Activated CD8-positive, alpha-beta T cell treated with anti-CD3 and anti-CD28 coated beads for 36 hours (primary cell): ENCODE measurements at places on chromosomes 12 and 14. TPM values are rescaled to one million over a fixed set of nuclear protein-coding genes. Genes with fewer than 3 reads are reported as not detected.

DNA sequence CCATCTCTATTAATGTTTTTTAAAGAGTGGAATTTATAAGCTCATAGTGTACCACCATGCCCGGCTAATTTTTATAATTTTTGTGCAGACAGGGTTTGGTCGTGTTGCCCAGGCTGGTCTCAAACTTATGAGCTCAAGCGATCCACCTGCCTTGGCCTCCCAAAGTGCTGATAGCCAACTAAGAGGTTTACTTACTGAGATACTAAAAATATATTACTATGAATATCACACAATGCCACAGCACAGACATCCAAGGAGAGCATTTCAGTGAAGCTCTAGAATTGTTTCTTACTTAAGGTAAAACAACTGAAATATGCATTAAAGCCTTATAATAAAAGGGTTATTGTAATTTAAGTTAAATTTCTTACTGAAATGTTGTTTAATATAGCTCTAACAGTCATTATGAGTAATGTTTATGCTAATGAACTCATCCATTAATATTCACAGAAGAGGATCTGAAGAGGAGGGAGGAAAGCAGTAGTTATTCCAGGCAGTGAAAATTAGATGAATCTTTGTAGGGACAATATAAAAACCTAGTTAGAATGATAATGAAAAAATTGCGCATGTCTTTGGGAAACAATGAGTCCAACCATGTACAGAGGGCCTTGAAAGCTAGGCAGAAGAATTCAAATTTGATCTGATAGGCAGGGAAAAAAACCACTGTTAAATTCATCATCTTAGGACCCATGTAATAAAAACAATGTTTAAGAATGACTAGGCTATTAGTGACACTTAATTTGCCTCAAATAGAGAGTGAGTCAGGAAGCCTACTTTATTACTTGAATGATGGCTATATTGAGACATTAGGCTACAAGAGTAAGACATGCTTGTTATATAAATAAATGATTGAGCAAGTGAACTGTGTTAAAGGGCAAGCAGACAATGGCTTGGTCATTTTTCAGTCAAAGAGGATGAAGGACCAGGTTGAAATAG lies 99.2 kb downstream of the SLC41A2 start:
- H3K36me3 ChIP-seq: no peaks in the 10 kb centered on the region
- no peak overlapping the region for H3K4me3 ChIP-seq
- H3K27ac ChIP-seq: no peak overlapping the region
- no peak for DNase-seq
- no peaks in the 10 kb centered on the region for H3K4me1 ChIP-seq

DNA sequence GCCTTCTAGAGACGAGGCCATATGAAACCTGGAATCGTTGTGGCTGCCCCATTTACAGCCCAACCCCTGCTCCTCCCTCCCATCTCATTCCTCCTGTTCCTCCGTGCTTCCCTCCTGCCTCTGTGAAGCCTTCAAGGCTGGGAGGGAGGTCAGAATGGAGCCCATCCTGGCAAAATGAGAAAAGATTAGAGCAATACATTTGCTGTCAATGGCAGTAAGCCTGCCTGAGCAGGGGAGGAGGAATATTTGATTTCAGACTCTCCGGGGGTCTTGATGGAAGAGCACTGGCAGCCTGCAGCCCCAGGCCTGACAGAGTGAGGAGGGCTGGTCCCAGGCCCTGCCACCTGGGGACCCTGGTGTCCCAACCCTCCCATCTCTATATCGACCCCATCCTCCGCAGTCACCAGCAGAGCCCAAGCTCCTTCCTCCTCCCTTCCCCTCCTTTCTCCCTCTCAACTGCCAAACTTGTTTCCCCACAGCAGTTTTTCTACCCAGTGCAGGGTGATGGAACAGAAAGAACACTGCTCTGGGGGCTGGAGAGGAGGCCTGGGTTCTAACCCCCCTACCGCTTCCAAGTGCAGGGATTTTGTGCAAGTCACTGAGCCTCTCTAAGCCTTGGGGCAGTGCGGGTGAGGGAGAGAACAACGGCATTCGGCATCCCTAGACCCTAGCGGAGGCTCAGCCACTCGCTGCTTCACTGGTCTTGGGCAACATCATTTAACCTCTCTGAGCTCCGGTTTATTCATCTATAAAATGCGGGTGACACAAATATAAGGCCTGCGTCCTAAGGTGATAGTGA lies 16.0 kb upstream of the RACGAP1 start:
- peaks cover 2% of the 10 kb centered on the region for H3K27me3 ChIP-seq
- DNase-seq: no peak
- H3K4me3 ChIP-seq: no peak overlapping the region
- H3K4me1 ChIP-seq: peaks cover 20% of the 10 kb centered on the region
- H3K36me3 ChIP-seq: no peaks in the 10 kb centered on the region

DNA sequence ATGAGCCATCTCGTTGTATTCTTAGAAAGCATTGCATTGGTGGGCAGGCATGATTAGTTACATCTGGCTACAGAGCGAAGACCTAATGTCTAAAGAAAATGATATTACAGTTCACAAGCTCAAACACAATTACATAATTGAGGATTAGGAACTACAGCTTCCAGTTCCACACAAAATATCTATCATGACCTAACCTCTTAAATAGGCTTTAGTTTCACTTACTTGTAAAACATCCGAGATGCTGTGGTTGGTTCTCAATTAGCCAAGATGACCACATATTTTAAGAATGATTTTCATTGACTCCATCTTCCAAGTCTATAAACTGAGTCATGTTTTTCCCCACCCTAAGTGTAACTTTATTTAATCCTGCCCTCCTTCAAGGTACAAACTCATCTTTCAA lies 69.5 kb downstream of the LRIG3 start:
- no peaks in the 10 kb centered on the region for H3K4me1 ChIP-seq
- H3K27me3 ChIP-seq: no peaks in the 10 kb centered on the region
- DNase-seq: no peak
- no peak overlapping the region for H3K27ac ChIP-seq
- H3K36me3 ChIP-seq: no peaks in the 10 kb centered on the region

DNA sequence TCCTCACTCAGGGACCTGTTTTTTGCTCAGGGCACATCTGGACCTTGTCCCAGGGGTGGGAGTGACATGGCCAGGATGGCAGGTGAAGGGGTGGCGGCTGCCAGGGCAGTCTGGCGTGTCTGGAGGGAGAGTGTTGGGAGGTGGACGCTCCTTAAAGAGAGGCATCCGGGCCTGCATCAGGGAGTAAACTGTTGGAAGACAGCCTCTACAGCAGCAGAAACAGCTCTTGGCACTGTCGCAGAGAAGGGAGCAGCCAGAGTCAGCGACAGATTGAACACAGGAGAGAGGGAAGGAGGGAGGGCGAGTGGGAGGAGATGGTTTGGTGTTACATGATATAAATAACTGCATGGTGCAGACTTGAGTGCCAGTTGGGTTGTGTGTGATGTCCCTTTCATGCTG lies 52.8 kb downstream of the IGF1 start:
- H3K4me3 ChIP-seq: no peak overlapping the region
- peaks cover 15% of the 10 kb centered on the region for H3K27me3 ChIP-seq
- H3K27ac ChIP-seq: no peak overlapping the region
- no peaks in the 10 kb centered on the region for H3K36me3 ChIP-seq
- no peak for DNase-seq

DNA sequence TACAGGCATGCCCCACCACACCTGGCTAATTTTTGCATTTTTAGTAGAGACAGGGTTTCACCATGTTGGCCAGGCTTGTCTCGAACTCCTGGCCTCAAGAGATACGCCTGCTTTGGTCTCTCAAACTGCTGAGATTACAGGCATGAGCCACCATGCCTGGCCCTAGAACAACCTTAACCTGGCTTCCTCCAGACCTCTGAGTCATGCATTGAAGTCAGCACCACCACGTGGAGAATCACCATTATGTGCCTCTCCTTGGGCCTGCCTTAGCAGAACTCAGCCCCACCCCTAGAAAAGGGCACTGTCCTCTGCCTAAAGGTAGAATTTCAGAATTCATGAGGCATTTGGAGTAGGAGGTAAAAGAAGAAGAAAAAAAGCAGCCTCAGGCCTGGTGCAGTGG lies 49.0 kb downstream of the LIMA1 start:
- no peaks in the 10 kb centered on the region for H3K27me3 ChIP-seq
- no peak overlapping the region for H3K27ac ChIP-seq
- no peak overlapping the region for H3K4me3 ChIP-seq
- no peaks in the 10 kb centered on the region for H3K4me1 ChIP-seq
- DNase-seq: peak; percentile 41

- H3K27ac ChIP-seq: peak overlapping the region; percentile 96
- peak overlapping the region; percentile 77 for H3K4me3 ChIP-seq
- no peaks in the 10 kb centered on the region for H3K27me3 ChIP-seq
- peaks cover 60% of the 10 kb centered on the region for H3K4me1 ChIP-seq
- peaks cover 7% of the 10 kb centered on the region for H3K36me3 ChIP-seq
Measured at GRCh38 chr14:105857826-105858675, 331.7 kb downstream of the TMEM121 start.

DNA sequence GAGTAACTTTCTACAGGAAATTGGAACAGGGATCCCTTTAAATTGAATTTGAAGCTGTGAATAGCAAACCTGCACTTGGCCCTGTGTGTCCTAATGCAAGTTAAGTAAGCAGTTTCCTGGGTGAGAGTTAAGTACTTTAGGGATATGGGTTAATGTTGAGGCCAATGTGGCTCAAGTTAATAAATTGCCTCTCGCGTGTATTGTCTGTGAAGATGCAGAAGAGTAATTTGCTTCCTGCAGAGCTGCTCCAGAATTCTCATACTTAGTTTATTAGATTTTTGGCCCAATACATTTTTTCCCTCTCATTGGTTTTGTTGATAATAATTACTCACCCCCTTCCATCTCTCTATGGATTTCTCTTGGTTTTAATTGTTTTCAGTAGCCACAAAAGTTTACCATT lies 86.5 kb downstream of the SLC25A47 start:
- no peak overlapping the region for H3K27ac ChIP-seq
- H3K4me1 ChIP-seq: peaks cover 32% of the 10 kb centered on the region
- DNase-seq: no peak
- no peak overlapping the region for H3K4me3 ChIP-seq

- H3K27me3 ChIP-seq: peaks cover 6% of the 10 kb centered on the region
- H3K4me3 ChIP-seq: no peak overlapping the region
- H3K4me1 ChIP-seq: peaks cover 8% of the 10 kb centered on the region
- DNase-seq: no peak
- H3K36me3 ChIP-seq: no peaks in the 10 kb centered on the region
- H3K27ac ChIP-seq: no peak overlapping the region
Measured at GRCh38 chr12:32606443-32606842, 72.7 kb upstream of the DNM1L start.

DNA sequence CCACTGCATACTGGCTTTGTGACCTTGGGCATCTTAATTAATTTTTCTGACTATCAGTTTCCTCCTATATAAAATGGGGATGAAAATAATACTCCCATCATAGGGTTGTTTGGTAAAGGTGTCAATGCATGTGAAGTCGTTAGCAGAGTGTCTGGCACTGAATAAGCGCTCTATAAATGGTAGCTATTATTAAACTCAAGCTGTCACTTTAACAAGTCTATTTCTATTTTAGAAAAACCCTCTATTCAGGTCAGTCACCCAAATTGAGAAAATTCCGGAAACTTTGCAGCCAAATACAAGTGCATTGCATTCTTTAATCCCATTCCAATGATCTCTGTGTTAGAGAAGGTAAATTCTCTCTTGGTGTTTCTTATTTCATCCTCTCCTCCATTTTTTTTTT lies 363.1 kb downstream of the SYT1 start:
- no peaks in the 10 kb centered on the region for H3K36me3 ChIP-seq
- no peak for DNase-seq
- no peaks in the 10 kb centered on the region for H3K27me3 ChIP-seq
- H3K4me3 ChIP-seq: no peak overlapping the region
- H3K27ac ChIP-seq: no peak overlapping the region
- no peaks in the 10 kb centered on the region for H3K4me1 ChIP-seq

- no peak overlapping the region for H3K27ac ChIP-seq
- DNase-seq: no peak
- H3K4me3 ChIP-seq: no peak overlapping the region
- H3K27me3 ChIP-seq: no peaks in the 10 kb centered on the region
- no peaks in the 10 kb centered on the region for H3K4me1 ChIP-seq
- no peaks in the 10 kb centered on the region for H3K36me3 ChIP-seq
Measured at GRCh38 chr14:56268039-56268438, 149.8 kb downstream of the PELI2 start.

DNA sequence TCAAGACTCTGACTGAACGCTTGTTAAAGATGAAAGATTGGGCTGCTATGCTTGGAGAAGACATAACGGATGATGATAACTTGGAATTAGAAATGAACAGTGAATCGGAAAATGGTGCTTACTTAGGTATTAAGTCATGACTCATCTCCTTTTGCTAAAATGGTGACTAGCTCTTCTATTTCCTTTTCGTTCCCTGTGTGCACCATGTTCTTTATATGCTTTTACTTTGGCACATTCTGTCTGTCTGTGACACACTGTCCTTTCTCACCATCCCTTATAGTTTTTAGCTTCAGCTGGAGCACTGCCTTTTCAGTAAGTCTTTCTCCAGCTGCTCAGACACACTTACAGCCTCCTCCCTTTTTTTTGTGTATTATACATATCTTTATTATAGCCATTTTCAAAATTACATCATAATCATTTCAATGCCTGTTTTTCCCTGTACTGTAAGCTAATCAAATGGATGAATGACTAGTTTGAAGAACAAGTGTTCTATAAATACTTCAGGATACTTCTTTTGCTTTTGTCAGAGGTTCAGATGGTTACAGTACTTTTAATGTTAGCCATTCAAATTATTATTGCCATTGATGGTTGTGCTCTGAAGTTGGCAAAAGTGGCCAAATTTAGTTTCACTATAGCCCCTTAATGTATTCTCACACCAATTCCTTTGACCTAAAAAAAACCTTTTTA lies 68.6 kb downstream of the MIA2 start:
- no peaks in the 10 kb centered on the region for H3K27me3 ChIP-seq
- no peak for DNase-seq
- H3K4me3 ChIP-seq: no peak overlapping the region

- no peaks in the 10 kb centered on the region for H3K4me1 ChIP-seq
- H3K36me3 ChIP-seq: no peaks in the 10 kb centered on the region
- no peak overlapping the region for H3K27ac ChIP-seq
- no peak for DNase-seq
- H3K27me3 ChIP-seq: peaks cover 4% of the 10 kb centered on the region
Measured at GRCh38 chr12:15677228-15677627, 112.0 kb downstream of the EPS8 start.

- no peaks in the 10 kb centered on the region for H3K27me3 ChIP-seq
- no peaks in the 10 kb centered on the region for H3K36me3 ChIP-seq
- no peak for DNase-seq
- peaks cover 5% of the 10 kb centered on the region for H3K4me1 ChIP-seq
Measured at GRCh38 chr12:93541578-93542225, 30.8 kb upstream of the SOCS2 start.

- peaks cover 18% of the 10 kb centered on the region for H3K4me1 ChIP-seq
- peaks cover 2% of the 10 kb centered on the region for H3K36me3 ChIP-seq
- peak overlapping the region; percentile 57 for H3K27ac ChIP-seq
- H3K4me3 ChIP-seq: no peak overlapping the region
Measured at GRCh38 chr14:34013721-34014060, 62.8 kb upstream of the EGLN3 start.

- no peak overlapping the region for H3K27ac ChIP-seq
- H3K4me3 ChIP-seq: no peak overlapping the region
- H3K36me3 ChIP-seq: no peaks in the 10 kb centered on the region
- H3K27me3 ChIP-seq: no peaks in the 10 kb centered on the region
Measured at GRCh38 chr12:12319451-12320183, 30.4 kb downstream of the MANSC1 start.

GRCh38 chr14:103129301-103130016 lies 6.2 kb downstream of the TNFAIP2 start:
- peaks cover 5% of the 10 kb centered on the region for H3K27me3 ChIP-seq
- DNase-seq: no peak
- H3K36me3 ChIP-seq: no peaks in the 10 kb centered on the region

Gene ADAMTS20
- total RNA-seq: not detected

Gene PTCSC3
- not detected for total RNA-seq

Gene TAS2R10
- not detected for total RNA-seq

Gene NINJ2
- total RNA-seq: 2.2 TPM

Gene DAO
- not detected for total RNA-seq

Gene KLRC3
- total RNA-seq: 2.0 TPM

Gene RGS6
- not detected for total RNA-seq

Gene PLEKHG7
- not detected for total RNA-seq
